ENCODE measurements at places on chromosomes 2 and 18.
A peak's percentile ranks its signal among the peaks of the same experiment; 100 is the strongest.

- no peak for DNase-seq
Observed at GRCh38 chr18:47969816-47970215, 39.4 kb upstream of the SMAD2 start.

- DNase-seq = no peak
Observed at GRCh38 chr2:168138901-168139300, 108.5 kb downstream of the STK39 start.

DNA sequence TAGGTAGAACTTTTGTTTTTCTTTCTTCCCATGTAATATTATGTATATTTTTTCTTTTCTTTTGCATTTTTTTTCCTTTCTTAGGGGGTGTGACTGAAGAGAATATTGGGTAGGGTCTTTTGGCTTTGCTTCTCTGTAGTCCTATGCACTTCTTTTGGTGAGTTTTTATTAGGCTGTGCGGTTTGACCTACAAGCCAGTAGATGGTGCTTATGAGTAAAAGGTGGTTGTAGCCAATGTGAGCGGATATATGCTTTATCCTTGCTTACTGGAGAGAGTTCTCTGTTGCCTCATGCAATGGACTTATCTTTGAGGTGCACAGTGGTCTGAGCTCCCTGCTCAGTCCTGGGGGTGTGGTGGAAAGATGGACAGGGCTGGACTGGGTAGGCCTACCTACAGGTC lies 52.7 kb downstream of the DSEL start:
- no peak for DNase-seq

DNA sequence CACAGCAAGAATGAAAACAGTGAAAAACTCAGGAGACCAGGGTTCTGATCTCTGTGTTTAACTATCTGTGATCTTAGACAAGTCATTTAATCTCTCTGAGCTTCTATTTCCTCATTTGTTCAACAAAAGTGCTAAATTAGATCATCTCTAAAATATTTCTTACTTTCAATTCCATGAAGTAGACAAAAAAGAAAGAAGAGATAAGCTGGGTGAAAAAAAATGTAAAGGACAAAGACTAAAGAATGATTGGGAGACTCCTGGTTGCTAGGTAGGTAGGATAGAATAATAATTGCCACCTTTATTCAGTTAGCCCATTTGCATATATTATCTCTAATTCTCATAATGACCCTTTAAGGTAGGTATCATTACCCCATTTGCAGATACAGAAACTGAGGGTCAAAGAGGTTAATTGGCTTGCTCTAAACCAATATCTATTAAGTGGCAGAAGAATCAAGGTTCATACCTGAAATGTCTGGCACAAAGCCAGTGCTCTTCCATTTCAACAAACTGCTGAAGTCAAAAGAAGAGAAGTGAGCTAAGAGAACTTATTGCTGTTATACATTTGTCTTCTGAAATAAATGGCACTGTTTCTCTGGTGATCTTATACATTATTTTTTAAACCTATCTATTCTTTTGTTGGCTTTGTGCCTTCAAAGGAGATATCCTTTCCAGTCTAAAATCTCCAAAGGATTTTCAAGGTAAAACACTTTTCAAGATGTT lies 141.7 kb downstream of the OTX1 start:
- DNase-seq = no peak

GRCh38 chr2:8355102-8355859 lies 326.6 kb upstream of the ID2 start:
- no peak for DNase-seq

GRCh38 chr2:214560176-214560575 lies 149.3 kb downstream of the VWC2L start:
- DNase-seq = no peak

GRCh38 chr2:74876081-74876886 lies 42.4 kb downstream of the HK2 start:
- peak; percentile 60 for DNase-seq

DNA sequence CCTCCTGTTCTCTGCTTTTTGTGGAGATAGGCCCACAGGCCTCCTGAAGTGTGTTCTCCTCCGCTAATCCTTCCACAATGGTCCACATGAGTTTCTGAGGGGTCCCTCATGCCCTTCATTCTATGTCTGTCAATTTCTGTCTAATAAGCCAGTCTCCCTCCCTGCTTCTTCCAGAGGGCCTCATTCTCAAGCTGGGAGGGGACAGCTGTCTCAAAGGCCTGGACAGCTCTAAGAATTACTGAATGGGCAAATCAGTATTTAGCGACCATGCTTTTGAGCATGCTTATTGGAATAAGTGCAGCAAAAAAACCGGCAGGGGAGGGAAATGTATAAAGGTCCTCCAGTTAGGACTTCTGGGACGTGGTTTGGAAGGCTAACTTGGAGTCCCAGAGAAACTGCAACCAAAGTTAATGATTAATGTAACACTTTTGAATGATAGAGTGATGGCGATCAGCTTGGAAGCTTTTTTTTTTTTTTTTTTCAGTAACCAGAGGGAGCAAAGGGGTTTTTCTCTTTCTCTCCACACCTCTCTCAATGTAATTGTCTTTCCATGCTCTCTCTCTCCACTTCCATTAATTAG lies 890.7 kb upstream of the POU3F3 start:
- no peak for DNase-seq

DNA sequence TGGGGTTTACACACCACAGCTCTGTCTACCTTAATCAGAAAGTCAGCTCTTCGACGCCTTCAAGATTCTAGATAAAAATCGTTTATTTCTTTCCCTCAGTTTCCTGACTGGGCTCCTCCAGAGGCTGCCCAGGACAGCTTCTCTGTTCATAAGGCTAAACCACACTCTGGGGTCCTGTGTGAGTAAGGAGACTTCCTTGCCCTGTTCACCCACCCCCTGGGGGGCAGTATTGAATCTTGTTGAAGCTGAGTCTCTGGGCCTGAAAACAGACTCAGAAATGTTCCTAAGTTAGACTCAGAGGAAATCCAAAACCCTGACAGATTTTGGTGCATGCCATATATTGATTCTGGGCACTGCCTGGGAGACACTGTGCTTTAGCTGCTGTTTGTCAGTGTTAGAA lies 43.0 kb downstream of the G6PC2 start:
- DNase-seq = no peak

DNA sequence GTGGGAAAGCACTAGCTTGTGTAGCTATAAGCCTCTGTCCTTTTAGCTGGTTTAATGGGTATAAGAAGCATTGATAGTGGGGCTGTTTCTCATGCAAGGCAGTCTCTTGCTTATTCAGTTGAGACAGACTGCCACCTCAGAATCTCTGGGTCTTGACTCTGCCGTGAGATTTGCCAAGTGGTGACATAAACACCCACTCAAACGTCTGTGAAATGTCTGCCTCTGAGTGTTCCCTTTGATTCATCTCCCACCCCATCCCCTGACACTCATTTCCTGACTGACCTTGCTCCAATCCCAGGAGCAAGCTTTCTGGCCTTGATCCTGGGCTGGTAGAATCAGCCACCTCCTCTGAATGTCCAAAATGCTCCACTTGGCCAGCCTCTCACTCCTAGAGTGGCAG lies 141.9 kb upstream of the RBMS1 start:
- no peak for DNase-seq

GRCh38 chr2:47265751-47266231 lies 110.7 kb upstream of the STPG4 start:
- no peak for DNase-seq

GRCh38 chr2:229282758-229283546 lies 11.9 kb upstream of the PID1 start:
- DNase-seq = no peak

GRCh38 chr2:72109291-72109690 lies 38.4 kb downstream of the CYP26B1 start:
- no peak for DNase-seq

DNA sequence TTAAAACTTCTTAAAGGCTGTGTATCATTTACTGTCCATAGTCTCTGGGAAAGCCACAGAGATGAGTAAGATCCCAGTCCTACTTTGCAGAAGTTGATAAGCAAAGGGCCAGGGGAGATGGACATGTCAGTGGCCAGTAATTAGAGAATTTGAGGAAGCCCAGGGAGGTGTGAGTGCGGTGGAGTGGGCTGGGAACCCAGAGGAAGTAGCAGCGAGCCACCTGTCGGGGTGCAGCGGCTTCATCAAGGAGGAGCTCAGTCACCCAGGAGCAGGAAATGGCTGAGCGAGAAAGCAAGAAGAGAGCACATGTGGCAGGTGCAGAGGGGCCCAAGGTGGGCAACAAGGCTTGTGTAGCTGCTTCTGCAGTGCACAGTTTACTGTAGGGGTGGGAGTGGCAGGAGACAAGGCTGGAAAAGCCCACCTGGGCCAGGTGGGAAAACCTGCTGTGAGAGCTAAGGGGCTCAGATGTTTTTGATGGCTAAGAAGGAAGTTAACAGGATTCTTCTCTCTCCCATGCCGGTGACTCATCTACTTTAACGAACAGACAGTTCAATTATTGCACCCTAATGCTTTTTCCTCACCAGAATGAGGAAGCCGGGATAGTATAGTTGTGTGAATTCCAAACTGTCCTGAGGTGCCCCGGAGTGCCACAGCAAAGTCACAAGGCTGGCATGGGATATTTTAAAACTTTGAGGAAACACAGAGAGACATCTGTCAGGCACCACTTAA lies 34.8 kb upstream of the MGAT5 start:
- peak; percentile 19 for DNase-seq

- DNase-seq = no peak
Observed at GRCh38 chr2:152525277-152525838, 190.4 kb downstream of the FMNL2 start.

GRCh38 chr2:26892922-26893524 lies 45.1 kb downstream of the DPYSL5 start:
- DNase-seq = no peak

DNA sequence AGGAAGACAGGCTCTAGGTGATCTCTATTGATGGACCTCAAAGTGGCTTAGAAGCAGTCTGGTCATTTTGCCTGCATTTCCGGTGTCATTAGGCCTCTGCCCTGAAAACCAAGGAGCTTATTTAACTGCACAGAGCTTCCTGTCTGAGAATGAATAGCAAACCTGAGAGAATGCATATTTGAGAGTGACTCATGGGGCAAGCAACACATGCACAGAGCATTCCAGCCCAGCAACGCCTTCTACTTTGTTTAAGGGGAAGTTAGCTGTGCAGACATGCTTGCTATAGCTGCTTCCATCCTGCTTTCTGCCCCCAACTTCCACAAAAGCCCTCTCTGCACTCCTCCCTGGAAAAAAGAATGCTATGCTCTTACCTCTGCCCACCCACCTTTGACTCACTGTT lies 232.8 kb downstream of the GRB14 start:
- no peak for DNase-seq

GRCh38 chr18:67041334-67041733 lies 437.4 kb upstream of the CDH19 start:
- no peak for DNase-seq

DNA sequence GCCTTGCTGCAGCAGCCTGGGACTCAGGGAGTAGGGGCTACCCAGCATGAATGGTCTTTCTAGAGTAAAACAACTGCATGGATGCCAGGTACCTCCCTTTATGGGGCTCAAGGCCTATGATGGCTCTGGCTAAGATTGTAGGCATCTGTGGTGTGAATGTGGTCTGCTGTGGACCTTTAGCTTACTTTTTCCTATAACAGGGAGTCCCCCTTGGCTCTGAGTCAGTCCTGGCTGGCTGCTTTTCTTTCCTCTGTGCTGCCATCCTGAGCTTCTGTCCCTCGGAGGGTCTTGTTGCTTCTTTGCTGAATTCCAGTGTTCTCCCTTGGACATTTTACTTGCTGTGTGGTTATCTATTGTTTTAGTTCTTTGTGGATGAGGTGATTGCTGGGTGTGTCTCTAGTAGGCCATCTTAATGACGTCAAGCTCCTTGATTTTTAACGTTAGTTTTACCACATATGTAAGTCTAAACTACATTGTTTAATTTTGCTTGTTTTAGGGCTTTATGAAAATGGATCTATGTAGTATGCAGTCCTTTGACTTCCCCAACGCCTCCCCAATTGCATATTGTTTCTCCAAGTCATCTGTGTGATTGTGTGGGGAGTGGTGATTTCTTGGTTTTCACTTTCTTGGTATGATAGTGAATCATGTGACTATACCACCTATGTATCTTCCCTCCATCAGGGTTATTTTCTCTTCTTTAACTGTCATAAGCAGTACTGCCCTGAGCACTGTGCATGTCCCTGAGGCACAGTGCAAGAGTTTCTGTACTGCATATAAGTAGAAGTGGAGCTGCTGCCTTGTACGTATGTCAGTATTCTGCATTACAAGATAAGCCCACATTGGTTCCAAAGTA lies 92.4 kb downstream of the NCK2 start:
- no peak for DNase-seq

- no peak for DNase-seq
Observed at GRCh38 chr2:62577994-62578781, 72.2 kb upstream of the TMEM17 start.

- no peak for DNase-seq
Observed at GRCh38 chr2:161312996-161313395, 4.8 kb downstream of the PSMD14 start.

GRCh38 chr18:56910967-56911366 lies 235.9 kb upstream of the BOD1L2 start:
- DNase-seq = no peak

DNA sequence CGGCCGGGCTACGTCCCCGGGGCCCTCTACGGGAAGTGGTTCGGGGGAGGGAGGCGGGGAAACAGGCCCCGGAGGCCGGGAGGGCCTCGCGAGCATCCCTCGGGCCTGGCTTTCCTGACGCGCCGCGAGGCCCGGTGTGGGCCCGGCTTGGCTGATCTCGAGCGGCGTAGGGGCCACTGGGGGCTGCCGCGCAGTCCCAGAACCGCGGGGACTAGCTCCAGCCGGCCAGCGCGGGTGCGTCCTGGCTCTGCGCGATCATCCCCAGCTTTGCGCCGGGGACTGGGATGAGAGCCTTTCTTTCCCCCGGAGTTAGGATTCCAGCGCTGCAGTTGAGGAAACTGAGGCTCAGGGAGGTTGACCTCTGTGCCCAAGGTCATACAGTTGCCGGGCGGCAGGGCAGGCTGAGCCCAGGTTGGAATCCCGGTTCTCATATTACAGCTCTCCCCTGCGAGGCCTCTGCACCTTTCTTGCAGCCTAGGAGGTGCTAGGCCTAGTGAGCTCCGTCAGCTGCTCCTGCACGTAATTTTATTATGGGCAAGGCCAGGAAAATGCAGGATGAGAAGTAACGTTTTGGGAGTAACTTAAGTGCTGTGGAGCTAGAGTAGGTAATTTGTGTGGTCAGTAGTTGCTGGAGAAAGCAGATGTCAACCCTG lies 501 bp downstream of the LPIN1 start:
- no peak for DNase-seq

- DNase-seq = no peak
Observed at GRCh38 chr2:233840520-233840919, 13.8 kb downstream of the HJURP start.

- no peak for DNase-seq
Observed at GRCh38 chr2:240987588-240987987, 10.8 kb upstream of the SNED1 start.

Measured in CD8-positive, alpha-beta memory T cell (primary cell).